ENCODE measurements at places on chromosomes 3 and 15.

DNA sequence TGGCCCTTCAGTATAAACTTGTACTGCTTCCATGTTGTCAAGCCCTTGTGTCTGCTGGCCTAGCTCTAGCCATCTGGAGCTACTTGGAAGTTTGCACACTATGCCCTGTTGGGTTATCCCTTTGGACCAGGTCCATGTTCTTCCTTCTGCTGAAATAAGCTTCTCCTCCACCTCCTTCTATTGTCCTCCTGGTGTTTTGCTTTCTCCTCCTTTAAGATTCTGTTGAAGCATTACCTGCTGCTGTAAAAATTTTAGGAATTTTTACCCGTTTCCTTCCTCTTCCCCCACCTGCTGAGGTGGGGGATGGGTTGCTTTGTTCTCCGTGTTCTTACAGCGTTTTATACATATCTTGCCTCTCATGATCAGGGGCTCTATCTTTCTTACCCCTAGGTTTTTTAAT, 51.7 kb downstream of the SH3GL3 start:
- no peak for DNase-seq

GRCh38 chr3:176431038-176431418, 766.3 kb downstream of the TBL1XR1 start:
- DNase-seq, result peak; percentile 50

DNA sequence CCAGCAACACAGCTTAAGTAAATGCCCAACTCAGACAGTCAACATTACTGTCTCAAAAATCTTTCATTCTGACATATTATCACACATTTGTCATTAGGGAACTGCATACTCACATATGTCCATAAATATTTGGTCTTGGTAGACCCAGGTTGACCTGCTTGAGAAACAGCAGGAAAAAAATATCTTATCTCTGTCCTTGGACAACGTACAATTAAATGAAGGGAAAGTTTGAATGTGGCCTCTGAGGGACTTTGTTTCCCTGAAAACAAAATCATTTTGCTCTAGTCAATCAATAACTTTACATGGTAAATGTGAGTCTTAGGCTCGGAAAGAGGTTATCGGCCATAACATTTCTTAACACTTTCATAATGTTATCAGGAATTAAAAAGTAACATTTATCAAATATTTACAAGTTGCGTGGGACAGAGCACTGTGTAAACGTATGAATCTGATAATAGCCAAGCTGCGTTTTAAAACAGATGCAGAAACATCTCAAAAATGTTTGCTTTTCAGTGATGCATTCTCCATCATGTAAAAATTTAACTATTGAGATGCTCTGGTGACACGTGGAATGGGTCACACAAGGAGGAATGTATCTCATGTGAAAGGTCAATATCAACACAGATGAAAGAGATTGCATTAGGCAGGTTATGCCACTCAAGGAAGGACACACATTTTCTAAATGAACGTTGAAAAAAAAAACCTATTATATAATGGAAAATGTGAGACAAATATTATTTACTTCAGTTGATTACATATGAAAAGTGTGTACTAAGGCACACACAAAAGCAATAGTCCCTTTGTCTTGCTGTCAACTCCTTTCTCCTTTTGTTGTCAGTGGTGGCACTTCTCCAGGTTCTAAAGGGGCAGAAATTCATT, 304.4 kb downstream of the WDR72 start:
- DNase-seq, result no peak

- DNase-seq, result peak; percentile 47
Measured at GRCh38 chr3:29317659-29318173, 36.8 kb downstream of the RBMS3 start.

- no peak for DNase-seq
Measured at GRCh38 chr3:98726084-98726483, 37.1 kb upstream of the ST3GAL6 start.

- no peak for DNase-seq
Measured at GRCh38 chr3:159473206-159473605, 515.4 kb upstream of the IL12A start.

- DNase-seq, result no peak
Measured at GRCh38 chr3:194315965-194316361, 35.2 kb downstream of the CPN2 start.

- DNase-seq, result no peak
Measured at GRCh38 chr15:99895189-99895955, 162.1 kb upstream of the LYSMD4 start.

DNA sequence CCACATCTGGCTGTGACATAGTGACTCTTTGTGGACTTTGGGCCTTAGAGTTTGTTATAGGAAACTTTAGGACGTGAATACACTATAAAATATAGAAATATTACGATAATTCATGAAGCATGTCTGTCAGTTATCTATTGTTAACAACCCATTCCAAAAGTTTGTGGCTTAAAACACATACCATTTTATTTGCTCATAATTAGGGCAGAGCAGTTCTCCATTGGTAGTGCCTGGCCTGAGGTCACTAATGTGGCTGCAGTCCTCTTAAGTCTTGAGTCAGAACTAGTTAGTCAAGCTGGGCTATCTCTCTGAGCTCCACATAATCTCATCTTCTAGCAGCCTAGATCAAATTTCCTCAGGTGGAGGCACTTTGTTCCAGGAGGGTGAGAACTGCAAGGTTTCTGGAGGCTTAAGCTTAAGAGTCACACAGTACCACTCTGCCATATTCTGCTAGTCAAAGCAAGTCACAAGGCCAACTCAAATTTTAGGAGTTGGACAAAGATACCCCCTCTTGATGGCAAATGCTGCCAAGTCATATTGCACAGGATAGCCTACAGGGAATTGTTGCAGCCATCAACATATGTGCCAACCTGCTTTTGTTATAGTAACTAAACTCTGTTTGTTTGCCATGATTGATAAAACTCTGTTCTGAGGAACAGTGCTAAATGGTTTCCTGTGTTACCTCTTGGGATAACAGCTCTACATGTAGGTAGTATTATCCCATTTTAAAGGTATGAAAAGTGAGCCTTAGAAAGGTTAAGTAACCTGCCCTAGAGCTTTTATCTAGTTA, 8.7 kb downstream of the ATXN7 start:
- DNase-seq, result peak; percentile 15

DNA sequence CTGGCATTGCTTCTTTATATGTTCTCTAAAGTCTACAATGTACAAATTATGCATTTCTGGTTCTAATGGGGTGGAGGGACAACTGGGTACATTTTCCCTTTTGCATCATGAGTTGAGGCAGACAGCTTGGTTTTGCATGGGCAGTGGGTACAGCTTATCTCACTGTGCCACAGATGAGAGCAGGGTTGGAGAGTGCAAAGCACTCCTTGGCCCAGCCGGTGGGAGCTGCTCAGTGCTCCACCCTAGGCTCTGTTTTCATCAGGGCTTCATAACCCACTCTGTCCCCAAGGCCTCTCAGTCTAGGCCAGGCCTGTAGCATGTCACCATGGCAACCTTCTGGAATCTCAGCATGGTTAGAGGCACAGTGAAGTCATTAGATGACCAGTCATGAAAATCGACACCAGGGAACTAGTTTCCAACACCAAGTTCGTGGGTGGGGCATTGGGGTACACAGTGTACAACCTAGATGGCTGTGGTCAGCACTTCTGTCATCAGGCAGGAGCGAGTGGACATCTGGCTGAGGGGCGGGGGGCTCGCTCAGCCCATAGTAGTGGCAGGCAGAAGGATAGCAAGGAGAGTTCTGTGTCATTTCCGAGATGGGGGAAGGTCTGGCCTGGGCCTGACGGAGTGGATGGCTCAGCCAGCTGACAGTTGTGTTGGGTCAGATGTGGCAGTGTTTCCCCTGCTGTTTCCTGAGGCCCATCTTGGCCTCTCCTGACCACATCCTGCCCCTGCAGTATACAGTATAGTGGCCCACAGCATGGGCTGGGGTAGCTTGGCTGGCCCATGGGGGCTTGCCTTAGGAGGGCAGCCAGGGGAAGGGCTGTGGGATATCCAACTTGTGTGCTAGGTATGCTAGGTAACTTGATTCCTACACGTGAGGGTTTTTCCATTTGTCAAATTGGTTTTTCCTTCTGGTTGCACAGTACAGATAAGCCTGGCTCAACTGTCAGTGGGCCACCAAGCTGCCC, 75.7 kb upstream of the PRR23C start:
- no peak for DNase-seq

DNA sequence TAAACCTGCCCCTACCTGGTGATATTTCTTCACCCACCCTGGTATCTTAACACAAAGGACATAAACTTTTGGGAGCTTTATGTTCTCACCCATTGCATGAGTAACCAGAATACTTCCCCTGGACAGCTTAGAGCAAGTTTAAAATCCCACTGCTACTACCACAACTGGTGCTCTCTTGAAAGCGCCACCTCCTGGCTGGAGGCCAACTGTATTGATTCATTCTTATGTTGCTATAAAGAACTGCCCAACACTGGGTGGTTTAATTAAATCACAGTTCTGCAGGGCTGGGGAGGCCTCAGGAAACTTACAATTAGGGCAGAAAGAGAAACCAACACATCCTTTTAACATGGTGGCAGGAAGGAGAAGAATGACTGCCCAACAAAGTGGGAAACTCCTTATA, 592.4 kb downstream of the EPHA3 start:
- no peak for DNase-seq

DNA sequence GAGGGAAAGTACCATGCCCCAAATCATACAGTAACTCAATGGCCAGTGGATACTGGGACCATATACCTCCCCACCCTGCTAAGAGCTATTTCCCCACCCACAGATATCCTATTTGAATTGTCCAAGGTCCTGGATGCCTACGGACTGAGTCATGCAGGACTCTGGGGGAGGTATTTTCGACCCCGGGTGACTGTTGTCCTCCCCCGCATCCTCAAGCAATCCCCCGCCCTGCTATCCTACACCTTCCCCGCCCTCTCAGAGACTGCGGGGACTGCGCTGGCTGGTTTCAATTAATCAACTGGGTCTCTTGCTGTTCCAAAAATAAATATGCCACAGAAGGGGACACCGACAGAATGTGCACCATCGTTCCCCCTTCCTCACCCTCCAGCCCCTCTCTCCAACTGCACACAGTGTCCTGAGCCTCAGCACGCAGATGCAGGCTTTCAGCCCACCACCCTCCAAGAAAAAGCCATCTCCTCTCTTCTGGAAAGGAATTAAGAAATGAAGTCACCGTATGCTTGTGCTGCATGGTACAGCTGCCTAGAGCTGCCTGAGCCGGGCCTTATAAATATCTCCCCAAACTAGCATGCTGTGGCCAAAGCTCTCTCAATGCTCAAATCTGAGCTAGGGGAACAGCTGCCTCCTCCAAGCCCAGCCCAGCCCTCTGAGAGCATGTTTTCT, 8.1 kb downstream of the CAV3 start:
- DNase-seq, result no peak

- DNase-seq, result no peak
Measured at GRCh38 chr3:32991781-32992180, 40.3 kb downstream of the CCR4 start.

DNA sequence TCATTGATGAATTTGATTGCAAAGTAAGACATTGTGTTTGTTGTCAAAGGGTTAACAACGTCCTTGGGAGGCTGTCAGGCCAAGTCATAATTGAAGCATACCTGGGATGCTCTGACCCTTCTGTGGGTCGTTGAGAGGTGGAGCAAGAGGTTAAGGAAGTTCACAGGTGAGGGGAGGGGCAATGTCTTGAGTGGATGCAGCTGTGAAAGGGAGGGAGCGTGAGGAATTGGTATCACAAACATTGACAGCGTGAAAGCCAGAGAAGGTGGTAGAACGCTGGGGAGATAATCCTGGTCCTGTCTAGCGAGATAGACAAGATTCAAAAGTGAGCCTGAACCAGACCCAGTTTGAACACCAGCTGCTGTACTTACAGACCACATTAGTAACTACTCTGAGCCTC, 79.4 kb downstream of the HES1 start:
- no peak for DNase-seq

GRCh38 chr3:193850084-193850619, 257.1 kb downstream of the OPA1 start:
- no peak for DNase-seq

DNA sequence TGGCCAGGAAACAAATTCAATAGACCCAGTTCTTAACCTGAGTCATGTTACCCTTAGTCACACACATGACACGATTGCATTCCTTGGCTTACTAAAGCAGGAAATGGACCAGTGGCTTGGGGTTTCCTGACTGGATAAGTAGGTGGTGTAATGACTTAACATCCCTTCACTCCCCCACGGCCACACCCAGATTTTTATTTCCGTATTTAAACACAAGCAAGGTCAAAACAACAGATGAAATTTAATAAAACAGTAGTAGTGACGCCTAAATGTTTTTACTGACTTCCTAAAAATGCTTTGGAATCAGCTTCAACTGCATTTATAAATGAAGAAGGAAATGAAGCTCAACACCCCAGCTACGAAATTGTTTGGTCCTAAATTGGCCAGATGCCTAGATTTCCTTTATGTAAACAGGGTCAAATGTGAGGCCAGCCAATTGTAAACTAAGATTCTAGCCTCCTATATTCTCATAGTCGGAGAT, 324.3 kb downstream of the CHST2 start:
- DNase-seq, result no peak

DNA sequence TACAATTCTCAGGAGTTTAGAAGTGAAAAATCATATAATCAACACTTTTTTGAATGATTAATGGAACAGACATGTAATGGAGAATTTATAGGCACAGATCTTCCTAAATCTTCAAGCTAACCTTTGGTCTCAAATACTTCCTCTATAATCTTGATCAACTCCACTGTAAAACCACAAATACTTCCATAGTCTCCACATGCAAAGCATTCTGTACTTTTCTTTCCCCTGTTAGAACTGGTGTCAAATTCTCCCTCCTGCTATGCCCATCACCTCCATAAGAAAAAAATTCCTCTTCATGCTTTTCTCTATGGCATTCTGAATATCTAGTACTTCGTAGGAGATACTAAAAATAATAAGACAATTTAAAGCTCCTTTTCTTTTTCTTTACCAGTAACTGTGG, 214.3 kb downstream of the ADAMTS9 start:
- no peak for DNase-seq

DNA sequence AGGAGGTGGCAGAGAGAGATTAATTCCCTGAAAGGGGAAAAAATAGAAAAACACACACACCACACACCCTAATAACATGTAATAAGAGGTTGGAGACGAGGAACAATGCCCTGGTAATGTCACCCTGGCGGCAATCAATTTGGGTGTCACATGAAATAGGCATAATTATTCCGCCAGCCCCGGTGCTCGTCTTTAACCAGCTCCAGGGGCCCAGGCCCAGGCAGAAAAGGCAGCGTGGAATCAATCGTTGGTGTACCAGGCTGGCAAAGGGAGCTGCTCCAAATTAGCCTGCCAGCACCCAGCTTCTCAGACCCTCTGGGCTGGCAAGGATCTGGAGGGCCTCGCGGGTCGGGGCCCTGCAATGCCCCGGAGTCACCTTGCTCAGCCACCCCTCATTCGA, 5.6 kb downstream of the LINGO1 start:
- no peak for DNase-seq

DNA sequence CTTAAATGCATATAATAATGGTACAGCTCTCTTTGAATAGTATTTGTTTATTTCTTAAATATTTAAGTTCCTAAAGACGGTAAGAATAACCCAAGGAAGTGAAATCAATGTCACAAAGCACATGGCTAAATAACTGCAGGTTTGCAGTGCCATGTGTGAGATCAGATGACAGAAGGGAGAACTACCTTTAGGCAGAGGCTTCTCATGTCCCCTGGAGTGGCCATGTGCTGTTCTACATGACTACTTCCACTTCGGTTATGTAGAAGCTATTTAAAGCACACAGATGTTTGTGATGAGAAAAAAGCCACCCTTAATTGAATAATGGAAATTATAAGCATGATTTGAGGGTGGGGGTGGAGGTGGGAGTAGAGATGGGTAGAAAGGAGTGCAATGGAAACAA, 109.1 kb downstream of the UBE3A start:
- peak; percentile 19 for DNase-seq
